ENCODE measurements at places on chromosomes 6 and 20. TPM values are rescaled to one million over a fixed set of nuclear protein-coding genes. Genes with fewer than 3 reads are reported as not detected.

DNA sequence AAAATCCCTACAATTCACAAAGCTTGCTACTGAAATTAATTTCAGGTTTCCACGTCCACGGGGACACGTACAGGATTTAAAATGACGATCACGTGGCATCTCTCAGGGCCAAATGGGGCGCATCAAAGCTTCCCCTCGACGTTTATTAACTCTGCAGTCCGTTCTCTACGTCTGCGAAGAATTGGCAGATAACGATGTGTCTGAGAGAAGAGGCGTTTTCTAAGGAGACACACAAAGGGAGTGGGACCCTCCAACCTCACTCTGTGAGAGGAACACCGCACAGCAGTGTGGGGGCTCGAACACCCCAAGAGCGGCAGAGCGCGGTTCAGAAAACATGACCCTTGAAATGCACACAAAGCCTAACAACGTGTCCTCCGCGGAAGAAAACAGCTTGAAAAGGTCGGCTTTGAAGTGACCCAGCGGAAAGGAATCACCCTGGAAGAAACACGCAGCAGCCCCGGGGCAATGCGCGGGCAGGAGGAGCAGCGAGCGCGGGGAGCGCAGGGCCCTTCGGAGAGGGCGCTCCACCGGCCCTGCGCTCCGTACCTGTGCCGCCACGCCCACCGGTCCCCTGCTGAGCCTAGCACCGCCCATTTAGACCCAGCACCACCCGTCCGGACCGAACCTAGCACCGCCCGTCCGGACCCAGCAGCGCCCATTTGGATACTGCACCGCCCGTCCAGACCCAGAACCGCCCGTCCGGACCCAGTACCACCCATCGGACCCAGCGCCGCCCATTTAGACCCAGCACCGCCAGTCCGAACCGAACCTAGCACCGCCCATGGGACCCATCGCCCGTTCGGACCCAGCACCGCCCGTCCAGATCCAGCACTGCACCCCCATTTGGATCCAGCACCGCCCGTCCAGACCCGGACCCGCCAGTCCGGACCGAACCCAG lies 1.1 kb upstream of the AFDN start:
- no peak for DNase-seq

The C2 gene
- 0.07 TPM for total RNA-seq

- DNase-seq = no peak
Observed at GRCh38 chr6:98469141-98469540, 365.2 kb upstream of the POU3F2 start.

- no peak for DNase-seq
Observed at GRCh38 chr6:105243487-105243886, 63.7 kb upstream of the POPDC3 start.

The RAET1L gene
- total RNA-seq = 1.8 TPM

DNA sequence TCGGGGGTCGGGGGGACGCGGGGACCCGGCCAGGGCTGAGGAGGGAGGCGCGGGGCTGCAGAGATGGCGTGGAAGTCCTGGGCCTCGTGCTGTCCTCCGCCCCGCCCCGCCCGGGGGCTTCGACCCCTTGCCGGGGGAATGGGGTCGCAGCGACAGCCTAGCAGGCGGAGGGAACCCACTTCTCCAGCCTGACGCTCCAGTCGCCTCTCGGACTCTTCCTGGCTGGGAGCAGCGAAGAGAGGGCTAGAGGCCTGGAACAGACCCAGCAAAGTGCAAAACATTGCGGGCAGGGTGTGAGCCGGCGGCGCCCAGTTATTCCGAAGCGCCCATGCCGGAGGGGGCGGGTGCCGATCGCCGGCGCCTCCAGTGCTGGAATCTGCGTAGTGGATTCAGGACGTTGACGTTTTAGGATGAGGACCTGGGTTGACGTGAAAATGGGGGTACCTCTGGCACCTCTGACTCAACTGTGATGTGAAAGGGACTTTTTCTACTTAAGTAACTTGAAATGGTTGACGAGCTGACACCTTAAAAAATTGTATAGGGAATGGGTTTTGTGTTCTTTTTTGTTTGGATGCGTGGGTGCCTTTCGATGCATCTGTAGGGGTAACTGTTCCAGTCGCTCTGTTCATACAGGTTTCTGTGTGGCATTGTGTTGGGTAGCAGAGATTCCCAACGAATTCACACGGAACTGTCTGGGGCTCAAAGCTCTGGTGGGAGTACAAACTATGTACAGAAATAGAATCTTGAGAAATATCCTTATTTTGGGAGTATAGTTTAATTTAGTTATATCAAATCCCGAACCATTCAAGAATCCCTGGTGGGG lies 1.4 kb downstream of the SLC35F1 start:
- no peak for DNase-seq

GRCh38 chr6:122998403-122998975 lies 2.5 kb downstream of the CLVS2 start:
- DNase-seq = no peak

The C20orf202 gene
- total RNA-seq = not detected

The UBD gene
- 9.4 TPM for total RNA-seq

The GGT7 gene
- 12.5 TPM for total RNA-seq

DNA sequence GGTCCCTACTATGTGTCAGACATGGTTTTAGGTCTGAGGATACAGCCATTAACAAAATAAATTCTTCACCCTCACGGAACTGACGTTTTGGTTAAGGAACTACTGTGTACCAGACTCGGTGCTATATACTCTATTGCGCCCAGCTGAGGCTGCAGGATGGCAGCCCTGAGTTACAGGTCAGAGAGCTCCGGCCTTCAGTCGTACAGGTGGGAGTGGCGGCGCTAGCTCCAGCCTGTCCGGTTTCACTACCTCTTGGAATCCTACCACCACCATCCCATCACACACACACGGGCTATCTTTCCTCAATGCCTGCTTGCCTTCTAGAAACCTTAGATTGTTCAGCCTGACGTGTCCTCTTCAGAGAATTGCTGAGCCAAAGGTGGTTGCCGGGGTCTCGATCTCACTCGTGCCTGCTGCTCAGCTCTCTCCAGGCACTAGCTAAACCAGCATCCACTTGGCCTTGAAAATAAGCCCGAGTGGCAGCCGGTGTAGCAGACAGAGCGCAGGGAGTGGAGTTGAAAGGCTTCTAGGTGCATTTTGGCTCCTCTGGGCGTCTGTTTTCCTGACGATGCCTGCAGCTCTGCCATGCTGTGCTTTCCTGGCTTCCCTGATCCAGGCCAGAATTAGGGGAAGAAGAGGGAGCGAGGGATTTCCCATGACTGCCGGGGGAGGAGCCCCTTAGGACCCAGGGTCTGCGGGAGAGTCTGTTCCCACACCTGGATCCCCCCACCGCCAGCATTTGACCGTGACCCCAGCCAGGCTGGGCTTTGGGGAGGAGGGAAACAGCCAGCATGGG lies 1.1 kb upstream of the TCF15 start:
- DNase-seq = no peak

DNA sequence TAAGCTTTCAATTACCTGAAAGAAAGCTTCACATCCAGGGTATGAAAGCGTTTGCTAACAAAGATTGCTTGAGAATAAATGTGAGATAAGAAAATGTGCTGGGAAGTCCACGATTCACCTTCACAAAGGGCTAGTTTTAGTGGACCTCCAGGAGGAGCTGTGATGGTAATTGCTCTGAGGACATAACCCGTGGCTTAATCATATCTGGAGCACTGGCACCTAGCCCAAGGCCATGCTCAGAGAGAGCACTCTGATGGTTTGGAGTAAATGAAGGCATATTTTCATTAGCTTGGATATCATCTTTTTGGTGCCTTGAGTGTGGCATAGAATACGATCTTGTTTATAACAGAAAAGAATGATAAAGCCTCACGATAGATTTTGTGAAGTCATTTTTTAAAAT lies 46.9 kb upstream of the BACH2 start:
- no peak for DNase-seq

GRCh38 chr20:19958928-19959327 lies 58.2 kb upstream of the NAA20 start:
- no peak for DNase-seq

GRCh38 chr6:32081168-32081990 lies 27.8 kb downstream of the TNXB start:
- DNase-seq = no peak

DNA sequence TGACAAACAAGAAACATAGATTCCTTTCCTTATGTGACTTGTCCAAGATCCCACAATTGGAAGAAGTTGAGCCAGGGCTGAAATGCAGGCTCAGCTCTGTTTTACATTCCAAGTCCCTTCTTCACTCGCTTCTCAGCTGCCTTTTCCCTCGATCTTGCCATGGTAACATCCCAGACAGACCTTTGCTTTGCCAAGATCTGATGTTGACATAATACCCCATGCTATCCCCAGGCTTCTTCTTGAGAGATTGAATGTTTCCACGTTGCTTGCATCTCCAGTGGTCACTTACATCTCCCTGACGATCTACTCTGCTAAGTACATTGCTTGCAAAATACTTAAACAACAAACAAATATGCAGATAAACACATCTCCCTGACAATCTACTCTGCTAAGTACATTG lies 63.5 kb downstream of the TBXT start:
- DNase-seq = no peak

GRCh38 chr6:49721297-49721696 lies 8.0 kb upstream of the CRISP2 start:
- no peak for DNase-seq

DNA sequence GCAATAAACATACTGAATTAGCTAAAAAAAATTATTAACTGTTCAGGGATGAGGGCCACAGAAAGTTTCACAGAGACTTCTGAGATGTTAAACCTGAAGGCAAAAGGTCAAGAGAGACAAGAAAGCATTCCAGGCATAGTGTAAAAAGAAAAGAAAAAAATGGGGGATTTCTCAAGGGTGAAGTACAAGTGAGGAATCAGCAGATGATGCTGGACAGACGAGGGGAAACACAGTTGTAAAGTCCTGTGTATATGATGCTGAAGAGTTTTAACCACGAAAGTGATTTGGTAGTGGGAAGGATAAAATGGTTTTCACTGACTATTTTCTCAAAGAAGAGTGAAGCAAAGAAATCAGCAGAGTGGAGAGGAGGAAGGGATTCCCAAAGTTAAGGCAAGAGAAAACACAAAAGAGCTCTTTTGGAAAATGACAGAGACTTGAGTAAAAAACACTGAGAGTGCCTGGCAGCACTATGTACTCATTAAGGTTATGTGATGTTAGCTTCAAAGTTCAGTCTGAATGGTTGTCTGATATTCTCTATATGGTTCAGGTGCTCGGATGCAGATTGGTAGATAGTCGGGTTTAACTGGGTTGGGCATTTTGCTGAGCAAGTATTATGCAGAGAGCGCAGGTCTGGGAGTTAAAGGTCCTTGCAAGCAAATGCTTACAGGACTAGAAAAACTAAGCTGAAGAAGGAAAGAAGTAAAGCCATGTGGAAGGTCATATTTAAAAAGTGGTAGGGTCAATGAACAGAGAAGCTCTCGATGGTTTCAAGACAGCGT lies 16.4 kb downstream of the RAB23 start:
- DNase-seq = no peak

The COL12A1 gene
- 19.2 TPM for total RNA-seq

DNA sequence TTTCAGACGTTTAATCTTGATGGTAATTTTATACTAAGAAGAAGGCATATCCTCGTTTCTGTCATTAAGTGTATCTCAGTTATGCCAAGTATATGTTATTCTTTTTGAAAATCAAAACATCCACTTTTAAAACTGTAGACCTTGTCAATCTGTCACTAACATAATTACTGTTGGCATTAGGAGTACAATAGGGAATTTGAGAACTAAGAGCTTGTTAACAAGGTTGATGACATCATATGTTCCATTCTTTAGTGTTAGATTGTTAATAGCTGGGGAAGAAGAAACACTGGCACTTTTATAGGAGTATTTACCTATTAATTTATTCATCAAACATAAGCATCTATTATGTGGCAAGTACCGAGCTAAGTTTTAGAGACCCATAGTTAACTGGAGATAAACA lies 76.2 kb downstream of the MAP3K4 start:
- no peak for DNase-seq

- DNase-seq = peak; percentile 18
Observed at GRCh38 chr6:107820338-107821261, 3.5 kb downstream of the SCML4 start.

The SLC12A5 gene
- 1.3 TPM for total RNA-seq

DNA sequence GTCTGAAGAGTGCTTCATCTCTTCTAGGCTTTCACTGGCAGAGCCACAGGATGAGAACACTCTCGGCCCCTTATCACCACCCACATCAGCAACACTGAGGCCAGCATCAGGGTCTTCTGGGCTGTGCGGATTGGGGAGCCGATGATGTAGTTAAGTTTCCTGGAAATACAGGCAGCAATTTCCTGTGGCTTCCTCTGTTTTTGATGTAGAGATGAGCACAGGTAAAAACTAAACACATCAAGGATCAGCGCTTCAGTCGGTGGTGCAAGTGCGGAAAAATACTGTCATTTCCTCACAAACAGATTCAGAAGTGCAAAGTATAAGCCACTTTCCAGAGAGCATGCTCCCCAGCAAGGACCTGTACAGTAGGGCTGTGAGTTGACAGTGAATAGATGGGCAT lies 62.6 kb downstream of the BACH2 start:
- no peak for DNase-seq
